ENCODE measurements at places on chromosomes 16 and 17.

GRCh38 chr16:88634141-88634993 lies 4.0 kb upstream of the IL17C start:
- DNase-seq: no peak

DNA sequence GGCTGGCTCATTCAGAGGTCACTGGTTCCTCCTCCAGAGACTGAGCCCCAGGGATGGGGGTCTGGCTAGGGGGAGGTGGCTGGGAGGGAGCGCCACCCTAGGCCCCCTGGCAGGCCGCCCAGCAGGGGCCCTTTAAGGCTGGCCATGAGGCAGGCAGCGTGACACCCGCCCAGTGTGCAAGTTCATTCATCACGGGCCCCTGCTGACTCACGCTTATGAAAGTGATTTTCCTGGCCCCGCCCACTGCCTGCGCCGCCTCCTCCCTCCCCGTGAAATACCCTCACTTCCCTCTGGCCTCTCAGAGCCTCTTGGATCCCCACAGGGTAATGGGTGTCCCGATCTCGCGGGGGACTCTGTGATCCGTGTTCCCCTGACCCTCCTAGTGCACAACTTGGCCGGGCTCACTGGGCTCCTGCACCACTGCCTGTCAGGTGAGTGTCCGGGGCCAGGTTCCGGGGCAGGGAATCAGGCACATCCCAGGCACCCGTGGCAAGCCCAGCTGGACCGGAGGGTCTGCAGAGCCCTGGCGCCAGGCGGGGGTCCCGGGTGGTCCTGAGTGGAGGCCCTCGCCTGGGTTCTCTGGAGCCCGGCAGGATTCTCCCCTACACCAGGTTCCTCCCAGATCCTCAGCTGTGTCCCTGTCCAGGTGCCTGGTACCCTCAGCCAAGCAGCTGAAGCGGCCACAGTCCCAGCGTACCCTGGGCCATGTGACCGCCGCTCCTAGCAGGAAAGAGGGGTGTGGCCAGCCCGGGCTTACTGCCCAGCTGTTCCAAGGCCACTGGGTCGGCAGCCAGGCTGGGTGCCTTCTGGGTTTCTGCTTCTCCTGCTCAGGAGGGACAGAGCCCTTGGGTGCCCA lies at the start of gene OSGIN1:
Gene OSGIN1 (plus strand): TSS at position 301 of the 856 bp plus-strand sequence. CDS start 4,432 bp downstream, outside the sequence.
- peak; percentile 96 for DNase-seq

DNA sequence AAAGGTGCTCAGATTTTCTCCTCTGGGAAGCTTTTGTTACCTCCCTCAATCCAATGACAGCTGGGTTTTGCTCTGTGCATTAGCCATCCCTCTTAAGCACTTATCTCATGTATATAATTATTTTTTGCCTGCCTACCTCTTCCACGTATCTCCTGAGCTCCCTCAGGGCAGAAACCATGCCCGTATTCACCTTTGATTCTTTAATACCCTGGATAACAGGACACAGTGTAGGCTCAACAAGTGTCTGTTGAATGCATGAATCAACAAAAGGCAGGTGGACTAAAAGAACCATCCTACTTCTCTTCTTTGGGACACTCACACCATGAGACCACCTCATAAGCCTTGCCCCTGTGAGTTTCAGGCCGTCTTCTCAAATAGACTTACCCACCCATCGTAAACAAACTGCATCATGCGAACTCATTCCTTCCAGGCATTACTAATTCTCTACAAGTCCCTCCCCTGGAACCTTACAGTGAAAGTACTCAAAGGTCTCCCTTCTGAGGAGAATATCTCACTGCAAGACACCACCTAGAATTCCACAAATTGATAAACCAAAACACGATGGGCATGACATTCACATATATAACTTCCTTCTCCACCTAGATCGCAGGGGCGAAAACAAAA lies 3.2 kb downstream of the ARHGAP17 start:
- no peak for DNase-seq

DNA sequence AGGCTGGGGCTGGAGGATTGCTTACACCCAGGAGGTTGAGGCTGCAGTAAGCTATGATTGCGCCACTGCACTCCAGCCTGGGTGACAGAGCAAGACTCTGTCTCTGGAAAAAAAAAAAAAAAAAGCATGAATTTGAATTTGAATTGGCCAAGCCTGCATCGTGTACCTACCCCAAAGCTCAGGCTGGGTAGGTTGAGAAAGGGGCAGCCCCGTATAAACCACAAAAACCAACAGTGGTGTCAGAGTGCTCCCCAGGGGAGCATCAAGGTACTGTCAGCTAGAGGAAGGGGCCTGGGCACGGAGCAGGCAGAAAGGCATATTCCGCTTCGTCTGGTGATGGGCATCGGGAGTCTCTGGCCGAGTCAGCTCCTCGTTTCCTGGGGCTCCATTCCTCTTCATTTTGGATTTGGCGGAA lies 40.9 kb downstream of the RAP1GAP2 start:
- DNase-seq: no peak

DNA sequence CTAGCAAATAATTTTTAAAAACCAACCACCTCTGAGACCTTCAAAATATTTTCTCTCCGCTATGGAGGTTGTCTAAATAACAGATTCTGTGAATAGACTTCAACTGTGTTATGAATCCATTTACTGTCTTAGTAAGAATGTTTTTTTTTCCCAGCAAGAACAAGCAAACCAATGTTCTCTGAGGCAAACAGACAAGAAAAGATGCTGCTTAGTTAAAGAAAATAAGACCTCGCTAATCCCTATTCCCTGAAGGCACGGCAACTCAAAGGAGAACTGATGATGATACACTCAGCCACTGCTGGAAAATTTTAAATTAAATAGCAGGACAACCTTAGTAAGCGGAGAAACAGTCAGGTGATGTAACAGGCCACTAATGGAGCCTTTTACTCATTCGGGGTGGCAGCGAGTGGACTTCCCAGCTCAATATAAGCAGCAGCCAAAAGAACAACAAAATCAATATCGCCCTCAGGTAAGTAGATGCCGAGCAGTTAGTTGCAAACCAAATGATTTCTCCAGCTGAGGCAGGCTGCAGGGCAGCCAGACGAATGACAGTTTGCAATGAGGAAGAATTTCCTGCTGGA lies 81.8 kb downstream of the CPPED1 start:
- no peak for DNase-seq
